Effector memory CD4-positive, alpha-beta T cell (primary cell): ENCODE measurements at places on chromosomes 2 and 18.

DNA sequence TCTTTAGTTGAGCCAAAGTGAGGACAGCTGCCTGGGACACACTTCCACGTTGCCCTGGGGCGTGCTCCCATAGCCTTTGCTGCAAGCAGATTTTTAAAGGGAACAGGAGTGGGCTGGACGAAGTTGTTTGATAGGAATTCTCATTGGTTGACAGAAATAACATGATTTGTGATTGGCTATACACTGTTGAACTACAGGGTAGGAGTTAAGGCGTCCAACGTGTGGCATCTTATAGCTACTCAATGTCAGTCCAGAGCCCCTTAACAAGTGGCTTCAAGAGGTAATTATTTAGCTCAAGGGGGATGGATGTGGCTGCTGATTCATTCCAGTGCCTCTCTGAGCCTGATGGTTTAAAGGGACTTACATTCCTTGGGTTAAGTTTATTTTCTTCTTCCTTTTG, 65.5 kb downstream of the ACAA2 start:
- DNase-seq = no peak

DNA sequence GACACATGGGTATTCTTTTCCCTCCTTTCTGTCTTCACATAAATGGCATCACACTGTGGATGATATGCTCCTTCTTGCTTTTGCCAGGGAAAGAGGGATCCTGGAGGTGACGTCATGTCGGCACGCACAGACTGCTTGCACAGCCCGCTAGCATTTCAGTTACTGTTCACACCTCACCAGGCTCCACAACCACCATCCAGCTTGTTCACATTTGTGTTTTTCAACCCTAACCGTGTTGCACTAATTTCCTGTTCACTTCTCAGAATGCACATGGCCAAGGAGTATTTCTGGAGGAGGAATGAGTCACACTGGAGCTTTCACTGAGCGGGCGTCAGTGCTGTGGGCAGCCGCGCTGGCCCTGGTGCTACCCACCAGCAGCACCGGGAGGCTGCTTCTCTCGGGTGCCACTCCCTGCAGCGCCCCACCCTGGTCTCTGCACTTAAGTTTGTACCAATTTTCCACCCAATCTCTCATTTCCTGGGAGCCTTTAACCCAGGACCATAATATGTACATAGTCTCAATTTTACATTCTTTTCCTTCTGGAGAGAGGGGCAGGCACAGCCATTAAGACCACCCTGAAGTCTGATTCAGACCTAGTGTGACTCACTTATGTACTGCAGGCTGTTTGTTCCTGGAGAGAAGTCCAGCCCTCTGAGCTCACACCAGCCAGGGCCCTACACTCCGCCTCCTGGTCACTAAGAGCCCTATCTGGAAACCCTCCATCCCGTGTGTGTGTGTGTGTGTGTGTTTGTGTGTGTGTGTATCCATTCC, 65.1 kb downstream of the MBP start:
- DNase-seq = peak; percentile 55

- DNase-seq = no peak
Observed at GRCh38 chr2:12720278-12720620, 3.5 kb downstream of the TRIB2 start.

- no peak for DNase-seq
Observed at GRCh38 chr2:212665948-212666347, 127.3 kb upstream of the ERBB4 start.

DNA sequence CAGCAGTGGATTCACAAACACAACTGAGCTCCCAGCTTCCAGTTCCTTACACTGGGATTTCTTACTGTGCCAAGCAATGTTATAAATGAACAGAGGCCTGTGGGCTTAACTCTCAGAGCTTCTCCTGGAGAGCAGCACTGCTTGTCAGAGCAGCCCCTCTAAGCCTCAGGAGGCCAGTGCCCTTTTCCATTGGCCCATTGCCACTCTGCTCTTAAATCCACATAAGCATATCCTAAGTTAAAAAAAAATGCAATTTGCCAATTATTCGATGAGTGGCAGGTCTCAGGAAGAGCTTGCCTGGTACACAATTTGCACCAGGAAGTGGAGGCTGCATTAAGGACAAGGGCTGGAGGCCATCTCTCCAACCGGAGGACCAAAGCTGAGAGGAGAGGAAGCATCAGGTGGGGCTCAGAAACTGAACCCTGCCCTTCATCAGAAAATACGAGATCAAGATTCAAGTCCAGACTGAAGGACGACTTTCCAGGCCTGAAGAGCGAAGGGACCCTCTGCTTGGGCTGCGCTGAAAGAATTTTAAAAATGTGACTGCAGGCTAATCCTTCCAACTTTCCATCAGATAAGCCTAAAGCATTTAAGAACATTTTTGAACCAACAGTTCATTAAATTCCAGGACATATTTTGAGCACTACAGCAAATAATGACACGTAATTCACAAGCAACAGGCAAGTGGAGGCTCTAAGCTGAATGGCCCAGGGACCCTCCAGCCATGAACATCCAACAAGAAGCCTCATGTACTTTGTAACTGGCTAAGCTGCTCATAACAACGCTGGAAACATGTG, 28.4 kb upstream of the PXDN start:
- no peak for DNase-seq

- DNase-seq = no peak
Observed at GRCh38 chr2:98773169-98773568, 42.2 kb upstream of the MGAT4A start.

DNA sequence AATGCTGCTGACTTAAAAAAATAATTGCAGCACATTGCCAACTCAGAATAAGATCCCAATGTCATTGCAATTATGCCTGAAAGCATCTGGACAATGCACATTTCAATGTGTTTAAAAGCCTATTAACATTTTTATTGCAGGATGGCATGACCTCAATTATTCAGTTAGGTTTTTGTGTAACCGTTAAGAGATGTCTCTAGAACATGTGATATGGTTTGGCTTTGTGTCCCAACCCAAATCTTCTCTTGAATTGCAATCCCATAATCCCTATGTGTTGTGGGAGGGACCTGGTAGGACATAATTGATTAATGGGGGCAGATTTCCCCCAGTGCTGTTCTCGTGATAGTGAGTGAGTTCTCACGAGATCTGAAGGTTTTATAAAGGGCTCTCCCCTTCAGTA, 43.2 kb upstream of the ZC3H15 start:
- DNase-seq = no peak

DNA sequence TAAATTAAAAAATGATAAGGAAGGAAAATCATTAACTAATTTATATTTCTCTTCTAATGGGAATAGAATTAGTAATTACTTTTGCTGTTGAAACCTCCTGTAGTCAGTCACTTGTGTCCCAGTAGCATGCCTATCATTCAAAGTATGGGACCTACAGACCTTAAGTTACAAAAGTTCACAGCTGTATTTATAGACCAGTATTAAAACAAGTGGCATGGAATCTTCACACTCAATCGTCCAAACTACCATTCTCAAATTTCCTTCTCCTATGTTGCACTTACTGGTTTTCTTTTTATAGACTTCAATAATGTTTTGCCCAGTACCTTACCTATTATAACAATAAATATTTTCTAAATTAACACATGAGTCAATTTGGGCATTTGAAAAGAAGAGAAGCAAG, 639.9 kb downstream of the ERBB4 start:
- DNase-seq = no peak

- DNase-seq = no peak
Observed at GRCh38 chr18:14100503-14101286, 31.5 kb downstream of the ZNF519 start.

- DNase-seq = no peak
Observed at GRCh38 chr2:26238311-26238958, 6.0 kb downstream of the HADHA start.

DNA sequence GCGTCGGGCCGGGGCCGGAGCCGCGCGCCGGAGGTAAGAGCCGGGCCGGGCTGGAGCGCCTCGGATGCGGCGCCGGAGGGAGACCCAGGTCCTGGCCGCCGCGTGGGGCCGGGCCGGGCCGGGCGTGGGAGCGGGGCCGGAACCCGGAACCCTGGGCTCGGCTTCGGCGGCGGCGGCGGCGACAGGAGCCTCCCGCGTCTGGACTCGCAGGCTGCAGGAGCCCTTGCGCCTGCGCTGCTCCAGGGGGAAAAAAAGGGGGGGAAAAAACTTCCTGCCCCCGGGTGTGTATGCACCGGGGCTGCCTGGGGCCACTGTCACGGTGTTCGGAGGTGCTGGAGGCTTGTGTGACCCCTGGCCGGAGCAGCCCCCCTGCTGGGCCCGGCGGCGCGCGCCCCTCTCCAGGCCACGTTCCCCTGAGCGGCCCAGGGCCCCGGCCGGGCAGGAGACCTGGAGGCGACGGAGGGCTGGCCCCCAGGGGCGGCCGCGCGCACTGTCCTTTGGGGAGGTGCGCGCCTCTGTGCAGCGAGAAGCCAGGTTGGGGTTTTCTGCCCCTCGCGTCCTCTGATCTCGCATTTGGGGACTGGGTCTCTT, 864 bp downstream of the KLHL29 start:
- no peak for DNase-seq

DNA sequence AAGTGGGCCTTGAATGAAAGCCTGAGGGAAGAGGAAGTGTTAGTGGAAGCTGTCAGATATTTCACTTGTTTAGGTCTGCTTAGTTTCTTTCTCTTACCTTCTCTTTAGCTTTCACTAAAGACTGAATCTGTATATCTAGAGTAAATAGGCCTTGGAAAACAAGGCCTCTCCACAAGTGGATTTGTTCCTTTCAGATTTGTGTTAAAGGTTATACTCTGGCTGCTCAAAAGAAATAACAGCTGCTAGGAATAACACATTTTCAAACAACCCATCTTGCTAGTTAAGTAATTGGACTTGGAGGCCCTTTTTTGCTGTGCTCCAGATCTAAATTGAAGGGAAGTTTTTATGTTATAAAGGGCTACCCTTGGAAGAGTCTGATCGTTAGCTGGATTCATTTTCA, 236.3 kb downstream of the KIAA1328 start:
- DNase-seq = no peak
